ENCODE measurements at places on chromosomes 12 and 14.
A peak's percentile ranks its signal among the peaks of the same experiment; 100 is the strongest.

DNA sequence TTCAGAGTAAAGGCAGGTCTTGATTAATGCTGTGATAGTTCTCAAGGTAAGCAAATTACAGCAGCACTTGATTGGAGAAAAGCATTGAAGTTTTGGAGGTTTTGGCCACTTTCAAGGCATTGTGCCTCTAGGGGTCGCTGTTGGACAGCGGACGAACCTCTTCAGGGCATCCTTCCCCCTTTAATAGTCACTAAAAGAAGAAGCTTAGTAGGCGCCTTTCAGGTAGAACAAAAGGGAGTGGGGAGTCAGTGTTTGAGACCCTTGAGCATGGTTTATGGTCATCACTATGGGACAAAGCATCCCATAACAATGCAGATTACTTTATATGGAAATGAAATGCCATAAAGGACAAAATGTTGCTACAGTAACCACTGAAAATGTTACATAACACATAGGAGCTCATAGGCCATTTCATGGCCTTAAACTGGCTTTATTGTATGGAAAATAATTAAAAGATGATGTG lies 199.5 kb upstream of the DCN start:
- DNase-seq, result peak; percentile 68

DNA sequence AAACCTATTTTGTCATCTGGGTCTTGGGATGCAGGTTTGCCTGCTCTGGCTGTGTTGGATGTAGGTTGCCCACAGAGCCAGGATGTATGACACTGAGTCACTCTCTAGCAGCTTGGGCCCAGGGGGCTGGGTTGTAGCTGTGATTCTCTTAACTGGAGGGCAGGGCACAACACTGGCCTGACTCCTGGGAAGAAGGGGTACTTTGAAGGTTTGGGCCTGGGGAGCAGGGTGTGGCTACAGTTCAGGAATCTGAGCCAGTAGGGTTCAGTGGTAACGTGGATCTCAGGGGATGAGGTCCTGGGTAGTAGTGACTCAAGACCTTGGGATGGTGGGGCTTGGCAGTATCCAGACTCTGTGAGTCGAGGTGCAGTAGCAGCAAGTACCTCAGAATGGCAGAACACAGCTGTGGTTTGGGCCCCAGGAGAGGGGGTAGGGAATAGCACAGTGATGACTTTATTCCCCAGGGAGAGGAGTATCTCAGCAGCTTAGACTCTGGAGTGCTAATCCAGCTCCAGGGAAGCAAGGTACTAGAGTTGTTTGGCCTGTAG lies 25.7 kb downstream of the TBC1D15 start:
- no peak for DNase-seq

DNA sequence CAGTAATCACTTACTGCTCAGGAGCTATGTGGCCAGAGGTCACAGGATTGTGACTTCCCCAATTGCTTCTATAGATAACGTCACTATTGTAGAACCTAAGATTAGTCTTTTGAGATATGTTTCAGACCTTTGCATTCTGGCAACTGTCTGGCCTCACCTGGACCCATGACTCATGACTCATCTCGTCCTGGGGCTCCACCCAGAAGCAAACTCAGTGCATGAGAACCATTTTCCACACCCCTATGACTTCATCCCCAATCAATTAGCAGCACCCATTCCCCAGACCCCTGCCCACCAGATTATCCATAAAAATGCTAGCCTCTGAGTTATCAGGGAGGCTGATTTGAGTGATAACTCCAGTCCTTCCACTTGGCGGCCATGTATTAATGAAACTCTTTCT lies 186.9 kb downstream of the EMP1 start:
- DNase-seq, result no peak

DNA sequence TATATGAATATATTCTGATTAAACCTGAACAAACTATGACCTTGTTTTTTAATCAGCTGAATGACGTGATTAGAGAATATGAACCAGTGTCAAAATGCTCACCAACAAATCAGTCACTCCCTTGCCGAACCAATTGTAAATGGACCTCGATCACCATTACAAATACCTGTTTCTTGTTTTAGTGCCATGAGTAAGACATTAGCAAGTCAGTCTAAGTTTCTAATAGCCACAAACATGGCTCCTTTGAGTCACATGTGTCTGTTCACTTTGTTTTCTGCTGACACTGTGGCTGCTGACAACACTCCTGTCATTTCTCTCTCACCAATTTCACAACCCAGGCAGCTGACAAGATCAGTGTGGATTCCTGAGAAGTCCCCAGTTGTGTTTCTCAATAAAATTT lies 286.2 kb upstream of the MDGA2 start:
- no peak for DNase-seq

GRCh38 chr12:121427556-121428050 lies 27.7 kb downstream of the RNF34 start:
- no peak for DNase-seq

- DNase-seq, result no peak
These were observed 39.8 kb upstream of the NRXN3 start for GRCh38 chr14:78130356-78130755.

- DNase-seq, result no peak
These were observed 129.8 kb downstream of the PTPRB start for GRCh38 chr12:70507442-70507841.

GRCh38 chr12:110249105-110249504 lies 31.9 kb upstream of the ATP2A2 start:
- no peak for DNase-seq

- no peak for DNase-seq
These were observed 89.0 kb upstream of the TRAF3 start for GRCh38 chr14:102688290-102688689.

DNA sequence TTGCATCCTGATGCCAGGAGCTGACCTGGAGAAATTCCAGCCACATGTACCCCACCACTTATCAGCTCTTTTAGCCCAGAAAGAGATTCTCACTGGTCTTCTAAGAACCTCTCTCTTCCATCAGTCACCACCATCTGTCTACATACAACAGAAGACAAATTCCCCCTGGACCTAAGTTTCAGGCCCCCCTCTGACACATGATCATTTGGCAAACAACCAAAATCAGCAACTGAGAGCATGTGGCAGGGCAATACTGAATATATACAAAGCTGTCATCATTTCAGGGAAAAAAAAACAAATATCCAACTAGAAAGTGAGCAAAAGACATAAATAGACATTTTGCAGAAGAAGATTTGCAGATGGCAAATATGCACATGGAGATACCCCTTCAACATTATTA lies 180.2 kb downstream of the FOXN3 start:
- no peak for DNase-seq

- DNase-seq, result no peak
These were observed 1.6 kb upstream of the RBMS2 start for GRCh38 chr12:56520048-56520447.

DNA sequence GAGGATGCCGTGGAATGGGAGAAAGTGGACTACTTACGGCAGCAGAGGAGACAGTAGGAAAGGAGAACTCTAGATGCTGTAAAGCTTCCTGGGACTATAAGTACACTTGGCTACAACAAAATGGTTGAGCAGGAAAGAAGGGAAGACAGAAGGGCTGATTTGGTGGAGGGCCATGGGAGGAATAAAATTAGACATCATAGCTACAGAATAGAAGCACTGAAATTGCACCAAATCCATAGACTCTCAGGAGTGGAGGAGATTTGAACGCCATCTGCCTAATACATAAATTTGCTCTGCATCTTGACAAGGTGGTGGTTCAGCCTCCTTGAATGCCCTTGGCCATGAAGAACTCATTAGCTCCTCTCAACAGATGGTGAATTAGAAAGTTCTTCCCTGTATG lies 16.3 kb upstream of the DCP1B start:
- no peak for DNase-seq

DNA sequence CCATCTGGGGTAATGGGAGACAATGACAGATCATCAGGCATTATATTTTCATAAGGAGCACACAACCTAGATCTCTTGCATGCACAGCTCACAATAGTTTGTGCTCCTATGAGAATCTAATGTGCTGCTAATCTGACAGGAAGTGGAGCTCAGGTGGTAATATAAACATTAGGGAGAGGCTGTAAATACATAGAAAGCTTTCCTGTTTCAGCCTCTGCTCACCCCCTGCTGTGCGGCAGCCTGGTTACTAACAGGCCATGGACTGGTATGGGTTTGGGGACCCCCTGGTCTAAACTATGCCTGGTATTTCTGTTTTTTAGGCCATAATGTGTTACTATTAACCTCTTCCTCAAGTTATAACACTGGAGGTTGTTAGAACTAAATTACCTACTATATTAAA lies 1373.7 kb downstream of the LRFN5 start:
- no peak for DNase-seq

GRCh38 chr14:103669370-103669769 lies 40.4 kb downstream of the KLC1 start:
- DNase-seq, result no peak

DNA sequence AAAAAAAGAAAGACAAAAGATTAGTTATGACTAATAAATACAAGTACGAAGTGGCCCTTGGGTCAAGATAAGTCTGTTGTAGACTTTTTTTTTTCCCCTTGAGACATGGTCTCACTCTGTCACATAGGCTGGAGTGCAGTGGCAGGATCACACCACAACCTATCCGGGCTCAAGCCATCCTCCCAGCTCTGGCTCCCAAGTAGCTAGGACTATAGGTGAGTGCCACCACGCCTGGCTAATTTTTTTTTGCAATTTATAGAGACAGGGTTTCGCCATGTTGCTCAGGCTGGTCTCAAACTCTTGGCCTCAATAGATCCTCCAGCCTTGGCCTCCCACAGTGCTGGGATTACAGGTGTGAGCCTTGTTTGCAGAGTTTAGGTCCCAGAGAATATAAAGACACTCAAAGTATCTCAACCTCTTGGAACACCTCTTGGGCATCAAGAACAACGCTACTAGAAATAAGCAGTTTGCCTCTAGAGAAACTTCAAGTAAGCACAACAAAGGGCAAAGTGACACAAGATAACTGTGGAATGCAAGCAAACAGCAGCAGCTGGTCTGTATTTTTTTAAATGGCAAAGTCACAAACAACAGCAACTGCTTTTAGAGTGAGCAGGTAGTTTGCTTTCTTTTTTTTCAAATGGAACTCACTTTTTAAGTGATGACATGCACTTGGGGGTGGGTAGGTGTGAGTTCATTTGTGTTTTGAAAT lies 3.9 kb upstream of the MDM2 start:
- no peak for DNase-seq

DNA sequence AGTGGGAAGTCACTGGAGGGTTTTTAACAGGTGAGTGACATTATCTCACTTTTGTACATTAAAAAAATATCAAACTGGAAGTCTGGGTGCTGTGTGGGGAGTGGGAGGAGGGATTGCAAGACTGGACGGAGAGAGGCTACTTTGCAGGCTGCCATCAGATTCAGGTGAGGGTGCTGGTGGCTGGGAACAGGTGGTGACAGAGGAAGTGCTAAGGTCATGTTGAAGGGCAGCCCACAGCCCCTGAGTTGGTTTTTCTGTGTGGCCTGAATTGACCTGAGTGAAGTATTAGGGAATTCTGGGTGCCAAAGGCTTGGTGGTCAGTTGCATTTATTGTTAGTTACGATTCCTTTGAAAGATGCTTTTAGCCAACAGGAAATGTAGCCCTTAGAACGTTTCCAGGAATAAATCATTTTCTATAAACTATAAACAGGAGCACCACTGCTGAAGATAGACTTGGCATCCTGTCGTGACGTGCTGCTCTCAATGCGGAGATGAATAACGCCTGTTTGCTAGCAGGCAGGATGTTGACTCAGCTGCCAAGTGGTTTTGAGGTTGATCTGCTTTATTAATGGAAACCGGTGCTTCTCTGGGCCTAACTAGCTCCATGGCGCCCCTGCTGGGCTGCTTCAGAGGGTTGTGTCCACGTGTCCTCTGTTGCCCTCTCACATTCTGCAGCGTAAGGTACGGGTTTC lies 707.5 kb upstream of the TMEM132C start:
- no peak for DNase-seq

GRCh38 chr14:103520657-103521437 lies 1.8 kb downstream of the CKB start:
- peak; percentile 59 for DNase-seq

- DNase-seq, result no peak
These were observed 40.4 kb upstream of the MTHFD1 start for GRCh38 chr14:64347748-64348147.

DNA sequence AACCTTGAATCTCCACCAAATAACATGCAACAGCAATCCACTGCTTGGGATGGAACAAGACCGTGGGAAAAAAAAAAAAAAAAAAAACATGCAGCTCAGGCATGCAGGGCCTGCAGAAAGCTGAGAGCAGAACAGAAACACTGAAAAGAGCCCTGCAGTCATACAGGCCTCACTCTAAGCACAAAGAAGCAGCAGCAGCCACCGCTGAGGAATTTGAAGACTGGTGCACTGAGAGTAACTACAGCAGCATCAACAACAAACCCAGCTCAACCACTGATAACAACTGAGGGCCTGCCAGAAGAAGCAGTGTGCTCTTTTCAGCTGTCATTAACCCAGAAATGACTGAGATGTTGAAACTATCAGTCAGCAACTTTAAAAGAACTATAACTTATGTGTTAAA lies 354.7 kb upstream of the TMTC1 start:
- no peak for DNase-seq

- no peak for DNase-seq
These were observed 15.5 kb upstream of the FKBP4 start for GRCh38 chr12:2779281-2779680.

- DNase-seq, result no peak
These were observed 216.7 kb downstream of the FOXG1 start for GRCh38 chr14:28983279-28983678.

GRCh38 chr14:22981090-22981875 lies 1.1 kb downstream of the AJUBA start:
- DNase-seq, result peak; percentile 12

- no peak for DNase-seq
These were observed 261 bp upstream of the MLH3 start for GRCh38 chr14:75051556-75051899.

GRCh38 chr12:108691998-108692808 lies 39.1 kb downstream of the CORO1C start:
- no peak for DNase-seq

DNA sequence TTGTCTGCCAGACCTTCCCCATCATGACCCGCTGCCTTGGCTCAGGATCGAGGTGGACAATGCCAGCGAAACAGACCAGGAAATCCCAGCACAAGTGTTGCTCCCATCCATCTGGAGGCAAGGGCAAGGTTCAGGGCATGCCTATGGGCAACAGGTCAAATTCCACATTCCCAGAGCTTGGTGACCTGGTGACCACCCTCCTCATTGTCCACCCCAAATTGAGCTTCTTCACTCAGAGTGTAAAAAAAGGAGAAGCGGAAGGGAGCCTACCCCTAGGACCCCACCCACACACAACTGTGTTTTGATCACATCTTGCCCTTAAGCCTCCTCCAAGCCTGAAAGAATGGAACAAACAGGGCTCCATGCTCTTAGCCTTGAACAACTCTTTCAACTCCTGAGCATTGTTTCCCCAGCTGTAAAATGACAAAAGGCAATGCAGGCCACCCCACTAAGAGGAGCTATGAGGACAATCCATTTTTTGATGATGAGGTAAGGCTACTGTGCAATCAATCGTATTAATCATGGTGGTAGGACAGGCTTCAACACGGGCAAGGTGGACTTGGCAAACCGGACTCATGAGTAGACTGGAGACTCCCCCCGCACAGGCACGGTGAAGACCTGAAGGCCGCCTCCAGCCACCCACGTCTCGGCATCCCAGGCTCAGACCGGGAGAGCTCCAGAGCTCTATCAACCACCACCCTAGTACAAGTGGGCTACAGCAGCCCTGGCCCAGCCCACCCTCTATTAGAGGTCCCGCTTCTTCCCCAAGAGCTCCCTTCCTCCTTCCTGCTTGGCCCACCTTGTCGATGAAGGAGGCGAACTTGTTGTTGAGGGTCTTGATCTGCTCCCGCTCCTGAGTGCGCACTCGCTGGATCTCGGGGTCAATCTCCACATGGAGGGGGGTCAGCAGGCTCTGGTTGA lies 866 bp downstream of the KRT79 start:
- DNase-seq, result no peak
